ENCODE measurements at places on chromosomes 6 and 20.

- no peak for DNase-seq
Observed at GRCh38 chr6:147561726-147562125, 53.2 kb downstream of the SAMD5 start.

GRCh38 chr6:47237196-47237595, 72.5 kb downstream of the TNFRSF21 start:
- no peak for DNase-seq

- no peak for DNase-seq
Observed at GRCh38 chr6:106586815-106587415, 42.4 kb downstream of the RTN4IP1 start.

DNA sequence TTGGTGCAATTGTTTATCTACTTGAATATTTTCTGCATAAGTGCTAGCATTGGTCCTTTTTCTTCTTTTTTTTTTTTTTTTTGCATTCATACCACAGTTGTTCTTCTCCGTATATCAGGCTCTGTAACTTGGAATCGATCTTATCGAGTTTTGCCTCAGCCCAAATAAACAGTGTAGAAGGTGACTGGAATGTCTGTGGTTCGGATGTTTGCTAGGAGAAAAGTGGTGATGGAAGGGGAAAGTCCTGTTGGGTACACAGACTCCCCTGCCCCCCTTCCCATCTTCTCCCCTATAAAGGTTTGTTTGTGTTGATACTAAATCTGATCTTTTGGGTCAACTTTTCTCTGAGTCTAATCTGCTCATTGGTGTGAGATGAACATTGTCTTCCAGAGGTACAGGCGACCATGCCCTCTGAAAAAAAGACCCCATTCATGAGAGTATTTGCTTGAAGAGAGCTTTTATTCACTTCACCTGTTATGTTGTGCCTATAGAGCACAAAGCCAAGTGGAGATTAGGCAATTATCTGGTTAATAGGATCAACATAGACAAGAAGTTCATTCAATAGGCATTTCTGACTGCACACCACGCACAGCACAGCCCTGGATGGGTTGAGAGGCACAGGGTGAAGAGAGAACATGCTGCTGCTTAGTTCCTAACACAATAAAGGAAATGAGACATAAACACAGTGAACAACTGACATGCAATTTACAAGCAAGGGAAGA, 620.0 kb downstream of the PKHD1 start:
- DNase-seq, result no peak

DNA sequence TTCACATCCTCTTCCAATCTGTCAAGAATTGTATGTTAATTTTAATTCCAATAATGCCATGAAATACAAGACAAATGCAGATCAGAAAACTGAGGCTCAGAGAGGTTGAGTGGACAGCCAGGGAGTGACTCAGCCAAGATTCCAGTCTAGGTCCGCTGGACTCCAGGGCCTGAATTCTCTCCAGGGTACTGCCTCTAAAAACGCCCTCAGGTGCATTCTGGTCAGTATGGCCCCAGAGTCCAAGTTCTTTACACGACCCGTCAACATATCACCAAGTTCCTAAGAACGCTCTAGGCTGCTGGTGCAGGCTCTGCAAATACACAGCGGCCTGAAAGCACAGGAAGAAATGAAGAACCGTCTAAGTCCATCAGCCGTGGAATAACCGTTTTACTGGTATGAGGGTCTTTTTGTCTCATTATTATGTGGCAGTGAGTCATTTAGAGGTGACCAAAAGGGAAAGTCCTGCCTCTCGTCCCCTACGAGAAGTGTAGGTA, 709 bp upstream of the ASXL1 start:
- no peak for DNase-seq

DNA sequence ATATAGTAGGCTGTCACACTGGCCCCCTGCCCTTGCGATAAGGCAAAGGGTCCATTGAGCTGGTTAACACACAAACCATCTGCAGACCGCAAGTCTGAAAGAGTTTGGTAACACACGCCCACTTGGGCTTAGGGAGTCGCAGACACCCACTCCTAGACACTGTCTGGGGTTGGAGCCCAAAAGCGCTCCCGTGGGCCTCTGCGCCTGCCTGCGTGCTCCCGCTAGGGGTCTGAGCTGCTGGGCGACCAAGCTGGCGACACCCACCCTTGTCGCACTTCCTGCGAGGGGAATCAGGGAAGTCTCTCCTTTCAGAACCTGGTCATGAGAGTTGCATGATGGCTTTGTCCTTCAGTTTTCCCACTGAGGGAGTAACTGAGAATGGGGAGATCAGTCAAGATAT, 653.0 kb downstream of the HTR1B start:
- no peak for DNase-seq

GRCh38 chr6:116385459-116385802, 14.7 kb downstream of the DSE start:
- DNase-seq, result no peak

DNA sequence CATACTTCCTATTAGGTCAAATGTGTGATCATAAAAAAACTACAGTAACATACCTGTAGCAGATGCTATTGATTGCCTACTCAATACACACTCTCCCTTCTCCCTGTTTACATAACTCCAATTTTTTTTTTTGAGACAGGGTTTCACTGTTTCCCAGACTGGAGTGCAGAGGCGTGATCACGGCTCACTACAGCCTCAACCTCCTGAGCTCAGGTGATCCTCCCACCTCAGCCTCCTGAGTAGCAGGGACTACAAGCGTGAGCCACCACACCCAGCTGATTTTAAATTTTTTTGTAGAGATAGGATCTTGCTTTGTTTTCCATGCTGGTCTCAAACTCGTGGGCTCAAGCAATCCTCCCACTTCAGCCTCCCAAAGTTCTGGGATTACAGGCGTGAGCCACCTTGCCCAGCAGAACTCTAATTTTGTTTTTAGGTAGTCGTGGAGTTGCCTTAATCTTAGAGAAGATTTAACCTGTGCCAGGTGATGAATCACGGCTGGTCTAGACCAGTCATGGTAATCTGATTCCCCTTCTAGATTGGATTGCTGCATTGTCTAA, 14.0 kb upstream of the KIF3B start:
- DNase-seq, result no peak

GRCh38 chr6:48667797-48668196, 556.8 kb upstream of the PTCHD4 start:
- DNase-seq, result no peak

GRCh38 chr6:15792842-15793241, 130.0 kb upstream of the DTNBP1 start:
- no peak for DNase-seq

GRCh38 chr6:40379811-40380210, 207.4 kb downstream of the LRFN2 start:
- no peak for DNase-seq

GRCh38 chr20:34458631-34459030, 57.6 kb upstream of the DYNLRB1 start:
- no peak for DNase-seq

Data from NCI-H1092 treated with DMSO at 0.1 percent for 48 hours (cell line).